ENCODE measurements at places on chromosomes 5 and 9.

DNA sequence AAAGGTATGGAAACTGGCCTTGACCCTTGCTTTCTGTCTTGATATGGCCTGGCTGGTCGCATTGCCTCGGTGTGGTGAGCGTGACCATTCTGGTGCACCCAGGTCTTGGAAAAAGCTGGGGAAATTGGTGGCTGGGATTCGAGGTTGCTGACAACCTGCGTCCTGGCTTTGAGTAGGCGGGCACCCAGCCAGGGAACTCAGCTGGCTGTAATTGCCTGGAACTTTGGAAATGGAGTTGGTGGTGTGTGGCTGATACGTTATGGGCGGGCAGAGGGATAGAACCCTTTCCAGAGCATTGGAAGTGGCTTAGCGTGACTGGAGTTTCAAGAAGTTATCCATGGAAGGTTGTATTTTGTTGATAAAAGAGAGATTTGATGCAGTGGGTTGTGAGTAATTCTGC lies 35.2 kb downstream of the KCNMB1 start:
- DNase-seq, result no peak

DNA sequence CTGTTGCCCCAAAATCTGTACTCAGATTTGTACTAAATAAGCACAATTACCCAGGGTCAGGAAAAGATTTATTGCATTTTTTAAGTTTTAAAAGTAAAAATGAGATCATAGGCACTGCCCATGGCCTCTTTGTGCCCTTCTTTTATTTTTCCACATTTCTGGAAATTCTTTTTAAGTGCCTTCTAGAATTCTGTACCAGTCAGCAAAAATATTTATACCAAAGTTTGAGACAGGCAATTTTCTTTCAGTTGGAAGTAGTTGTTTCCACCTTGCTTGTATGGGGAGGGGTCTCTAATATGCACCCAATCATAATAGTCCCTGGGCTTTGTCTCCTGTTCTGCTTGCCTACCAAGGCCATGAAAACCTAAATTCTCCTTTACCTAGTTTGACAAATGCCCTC lies 5.6 kb upstream of the RNF20 start:
- no peak for DNase-seq

- no peak for DNase-seq
Observed at GRCh38 chr5:129903466-129904101, 681 bp upstream of the CHSY3 start.

- DNase-seq, result no peak
Observed at GRCh38 chr5:94908889-94909480, 290.5 kb downstream of the SLF1 start.

Measured in NCI-H524 treated with DMSO at 0.1 percent for 48 hours (cell line).